ENCODE measurements at places on chromosomes 2 and 18.

GRCh38 chr18:36813101-36813775 lies 15.6 kb downstream of the TPGS2 start:
- no peak for DNase-seq

DNA sequence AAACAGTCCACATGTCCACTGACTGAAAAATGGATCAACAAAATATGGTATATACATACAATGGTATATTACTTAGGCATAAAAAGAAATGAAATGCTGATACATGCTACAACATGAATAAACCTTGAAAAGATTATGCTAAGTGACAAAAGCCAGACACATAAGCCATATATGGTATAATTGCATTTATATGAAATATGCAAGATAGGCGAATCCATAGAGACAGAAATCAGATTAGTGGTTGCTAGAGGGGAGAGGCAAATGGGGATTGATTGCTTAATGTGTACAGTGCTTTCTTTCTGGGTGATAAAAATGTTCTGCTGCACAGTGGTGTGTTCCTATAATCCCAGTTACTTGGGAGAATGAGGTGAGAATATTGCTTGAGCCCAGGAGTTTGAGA lies 171.0 kb downstream of the CYP26B1 start:
- DNase-seq = no peak

DNA sequence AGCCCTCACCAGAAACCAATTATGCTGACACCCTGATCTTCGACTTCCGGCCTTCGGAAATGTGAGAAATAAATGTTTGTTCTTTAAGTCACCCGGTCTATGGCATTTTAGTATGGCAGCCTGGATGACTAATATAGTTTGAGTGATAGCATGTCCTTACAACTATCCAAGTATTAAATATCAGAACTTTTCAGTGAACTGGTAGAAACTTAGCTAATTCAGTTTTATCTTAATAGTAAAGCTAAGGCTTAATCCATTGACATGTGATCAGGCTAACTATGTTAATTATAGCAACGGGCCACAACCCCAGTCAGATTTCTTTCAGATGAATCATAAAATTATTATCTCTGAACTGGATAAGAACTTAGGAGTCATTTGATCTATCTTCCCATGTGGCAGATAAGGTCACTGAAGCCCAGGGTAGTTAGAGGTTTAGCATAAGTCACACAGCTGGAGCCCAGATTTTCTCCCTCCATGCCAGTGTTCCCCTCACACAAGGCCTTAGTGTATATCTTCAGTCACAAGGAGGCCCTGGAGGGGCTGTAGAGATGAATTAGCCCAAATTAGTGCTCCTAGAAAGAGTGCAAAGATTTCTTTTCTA lies 40.7 kb upstream of the UPP2 start:
- no peak for DNase-seq

GRCh38 chr2:32222966-32223365 lies 41.7 kb downstream of the NLRC4 start:
- DNase-seq = no peak

- DNase-seq = no peak
Observed at GRCh38 chr2:219041252-219041651, at the start of gene CFAP65. Gene CFAP65 (minus strand): TSS chr2:219041516. CDS start chr2:219039048, 2,468 bp downstream.
